ENCODE measurements at places on chromosomes 3 and 15.

DNA sequence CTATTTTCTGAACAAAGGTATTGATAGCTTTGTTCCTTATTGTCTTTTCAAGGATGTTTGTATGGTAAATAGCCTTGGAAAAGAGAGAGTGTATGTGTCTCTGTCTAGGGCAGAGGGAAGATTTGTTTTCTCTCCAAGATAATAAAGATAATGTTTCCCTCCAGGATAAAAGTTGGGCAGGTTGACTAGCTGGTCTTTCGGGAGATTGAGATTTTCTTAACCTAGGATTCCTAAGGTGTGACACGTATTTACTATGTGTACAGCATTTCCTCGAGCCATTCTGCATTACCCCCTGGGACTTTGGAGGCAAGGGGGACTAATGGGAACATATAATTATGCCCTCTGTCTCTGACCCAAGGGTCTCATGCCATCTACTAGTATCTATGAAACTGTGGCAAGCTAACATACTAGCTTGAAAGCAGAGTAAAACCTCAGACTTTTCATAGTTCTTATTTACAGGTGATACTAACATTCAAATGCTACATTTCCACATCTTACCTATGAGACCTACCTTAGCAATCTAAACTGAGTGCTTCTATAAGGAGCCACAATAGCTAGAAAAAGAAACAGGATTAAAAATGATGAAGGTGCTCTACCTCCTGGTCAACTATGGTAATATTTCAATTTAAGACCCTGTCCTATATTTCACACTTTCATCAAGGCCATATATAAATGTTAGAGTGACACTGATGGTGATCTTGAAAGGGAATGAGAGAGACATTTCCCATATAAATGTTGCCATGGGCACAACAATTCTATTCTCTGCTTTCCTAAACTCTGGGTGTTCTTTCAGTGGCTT, 252.9 kb upstream of the CBLB start:
- DNase-seq, result no peak

GRCh38 chr3:64411101-64411500, 185.8 kb upstream of the PRICKLE2 start:
- no peak for DNase-seq

DNA sequence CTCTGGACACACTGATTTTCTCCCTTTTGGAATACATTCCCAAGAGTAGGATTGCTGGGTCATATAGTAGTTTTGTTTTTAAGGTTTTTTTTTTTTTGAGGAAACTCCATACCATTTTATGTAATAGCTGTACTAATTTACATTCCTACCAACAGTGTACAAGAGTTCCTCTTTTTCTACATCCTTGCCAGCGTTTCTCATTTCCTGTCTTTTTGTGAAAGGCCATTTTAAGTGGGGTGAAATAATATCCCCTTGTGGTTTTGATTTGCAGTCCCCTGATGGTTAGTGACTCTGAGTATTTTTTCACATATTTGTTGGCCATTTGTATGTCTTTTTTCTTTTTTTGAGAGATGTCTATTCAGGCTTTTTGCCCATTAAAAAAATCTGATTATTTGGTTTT, 1205.5 kb downstream of the ROBO1 start:
- no peak for DNase-seq

- DNase-seq, result no peak
Observed at GRCh38 chr15:39248204-39248603, 332.7 kb upstream of the THBS1 start.
